ENCODE measurements at places on chromosomes 1 and 21. TPM values are rescaled to one million over a fixed set of nuclear protein-coding genes. Genes with fewer than 3 reads are reported as not detected.

CR1 gene
- total RNA-seq, result 4.0 TPM

KCND3 gene
- 18.3 TPM for total RNA-seq

SYNC gene
- 14.5 TPM for total RNA-seq

CCDC30 gene
- total RNA-seq, result 2.3 TPM

FMO3 gene
- total RNA-seq, result 1.7 TPM

DIRAS3 gene
- 1.4 TPM for total RNA-seq

ADORA1 gene
- total RNA-seq, result 27.9 TPM

SPATA21 gene
- not detected for total RNA-seq

CIART gene
- 14.1 TPM for total RNA-seq

TLR5 gene
- 3.5 TPM for total RNA-seq

GRCh38 chr1:118563981-118564951, 379.2 kb upstream of the SPAG17 start:
- no peak for DNase-seq

- no peak for DNase-seq
Observed at GRCh38 chr1:23344987-23345472, 946 bp upstream of the HNRNPR start.

DNA sequence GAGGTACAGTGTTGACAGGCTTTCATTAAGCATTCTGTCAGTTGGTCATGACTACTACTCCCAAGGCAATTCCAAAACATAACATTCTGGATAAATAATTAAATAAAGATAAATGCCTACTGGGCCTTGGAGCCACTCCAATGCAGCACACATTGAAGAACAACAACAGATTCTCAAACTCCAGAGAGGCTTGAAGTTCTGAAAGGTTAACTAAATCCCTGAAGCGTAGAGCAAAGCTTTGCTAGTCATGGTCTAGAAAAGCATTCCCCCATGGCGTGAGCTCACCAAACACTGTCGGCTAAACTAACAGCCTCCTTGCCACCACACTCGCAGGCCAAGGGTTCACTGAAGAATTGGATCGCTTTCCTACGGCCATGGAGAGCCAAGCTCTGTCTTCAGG, 268.0 kb downstream of the ATG4C start:
- no peak for DNase-seq

DNA sequence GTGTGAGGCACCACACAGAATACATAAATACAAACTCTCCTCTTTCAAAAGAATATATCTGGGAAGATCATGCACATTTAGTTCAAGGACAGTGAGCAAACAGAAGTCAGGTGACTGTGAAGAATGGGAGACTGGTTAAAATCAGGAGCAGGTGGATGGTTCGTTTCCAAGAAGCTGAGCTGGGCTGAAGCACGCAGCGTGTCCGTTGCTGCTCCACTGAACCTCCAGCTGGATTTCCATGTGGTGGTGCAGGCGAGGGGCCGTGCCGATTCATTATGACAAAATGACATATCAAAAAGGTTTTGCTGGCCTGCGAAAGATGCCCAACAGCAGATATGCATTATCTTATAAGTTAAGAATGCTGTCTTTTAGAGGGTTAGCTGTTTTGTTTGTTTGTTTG, 66.0 kb downstream of the OLIG1 start:
- DNase-seq, result no peak

GRCh38 chr1:211035821-211036380, 98.0 kb downstream of the KCNH1 start:
- DNase-seq, result no peak

DNA sequence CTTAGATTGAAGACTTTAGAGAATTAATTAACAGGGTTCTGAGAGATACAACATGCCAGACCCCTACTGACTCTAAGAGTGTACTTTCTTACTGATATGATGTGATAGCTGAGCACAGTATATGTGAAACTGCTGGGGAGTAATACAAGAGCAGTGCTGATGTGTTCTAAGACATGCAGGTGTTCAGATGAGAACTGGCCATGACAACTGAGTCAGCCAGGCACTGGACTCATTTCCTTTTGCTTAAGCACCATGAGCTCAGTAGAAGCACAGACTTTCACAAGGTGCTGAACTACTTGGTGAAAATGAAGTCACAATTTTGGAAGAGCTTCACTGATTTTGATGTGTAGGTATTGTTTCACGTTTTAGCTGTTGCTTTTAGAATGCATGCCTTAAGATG, 15.9 kb upstream of the POGZ start:
- DNase-seq, result no peak

GRCh38 chr1:211133393-211133835, 534 bp downstream of the KCNH1 start:
- DNase-seq, result peak; percentile 18

GRCh38 chr1:164671966-164672571, 113.1 kb downstream of the PBX1 start:
- DNase-seq, result no peak

DNA sequence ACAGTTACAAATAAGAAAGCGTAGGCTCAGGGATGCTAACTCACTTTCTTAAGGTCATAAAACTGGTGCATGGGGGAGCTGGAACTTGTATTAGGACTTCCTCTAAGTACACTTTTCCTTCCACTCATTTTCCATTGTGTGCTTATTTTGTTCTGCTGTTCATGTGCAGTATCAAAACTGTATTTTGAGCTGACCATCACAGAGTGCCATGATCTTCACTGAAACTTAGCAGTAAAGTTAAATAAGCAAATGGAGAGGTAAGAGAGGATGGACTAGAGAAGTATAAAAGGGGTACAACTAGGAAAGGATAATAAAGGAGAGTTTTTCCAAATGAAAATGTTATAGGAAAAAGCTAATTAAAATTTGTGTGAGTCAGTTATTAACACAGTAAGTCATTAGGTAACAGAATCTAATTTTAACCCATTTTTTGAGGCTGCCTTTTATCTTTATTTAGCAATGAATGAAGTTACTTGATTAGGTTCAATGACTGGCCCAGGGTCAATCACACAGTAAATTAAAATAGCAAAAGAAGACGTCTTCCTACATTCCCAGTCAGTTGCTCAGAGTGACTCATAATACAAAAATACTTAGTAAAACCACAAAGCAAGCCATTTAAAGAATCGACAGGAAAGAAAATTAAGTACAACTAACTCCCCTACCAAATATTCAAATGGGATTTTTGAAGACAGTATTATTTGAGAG, 165.8 kb upstream of the C1orf105 start:
- DNase-seq, result no peak

DNA sequence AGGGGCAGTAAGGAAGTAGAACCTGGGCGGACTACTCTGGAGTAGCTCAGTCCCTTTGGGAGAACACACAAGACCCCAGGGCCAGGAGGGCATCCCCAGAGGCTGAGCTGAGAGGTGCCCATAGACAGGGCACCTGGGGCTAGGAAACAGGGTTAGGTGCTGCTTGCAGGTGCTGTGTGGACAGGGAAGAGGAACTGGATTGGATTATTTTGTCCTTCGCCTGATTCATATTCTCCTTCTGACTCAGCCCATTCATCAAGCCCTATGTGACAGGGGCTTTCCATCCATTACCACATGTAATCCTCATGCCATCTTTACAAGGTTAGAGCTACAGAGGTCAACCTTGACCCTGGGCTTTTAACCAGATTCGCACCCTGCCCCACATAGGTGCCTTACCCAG, 183.9 kb downstream of the C1orf94 start:
- no peak for DNase-seq

DNA sequence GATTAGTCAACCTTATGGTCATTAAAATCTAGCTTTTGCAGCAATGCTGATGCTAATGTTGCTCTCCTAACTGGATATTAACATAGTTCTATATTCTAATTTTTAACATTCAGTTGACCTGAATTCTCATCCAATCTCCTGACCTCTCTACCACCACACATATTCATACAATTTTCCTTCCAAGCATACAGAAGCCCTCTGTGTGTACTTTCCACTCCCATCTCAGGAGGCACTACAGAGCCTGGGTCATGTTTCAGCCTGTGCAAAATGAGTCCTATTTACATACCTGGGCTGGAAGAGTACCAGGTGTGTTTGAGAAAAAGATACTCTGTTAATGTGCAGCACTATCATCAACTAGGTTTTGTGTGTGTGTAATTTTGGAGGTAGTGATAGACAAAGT, 486.3 kb downstream of the NEGR1 start:
- no peak for DNase-seq

DNA sequence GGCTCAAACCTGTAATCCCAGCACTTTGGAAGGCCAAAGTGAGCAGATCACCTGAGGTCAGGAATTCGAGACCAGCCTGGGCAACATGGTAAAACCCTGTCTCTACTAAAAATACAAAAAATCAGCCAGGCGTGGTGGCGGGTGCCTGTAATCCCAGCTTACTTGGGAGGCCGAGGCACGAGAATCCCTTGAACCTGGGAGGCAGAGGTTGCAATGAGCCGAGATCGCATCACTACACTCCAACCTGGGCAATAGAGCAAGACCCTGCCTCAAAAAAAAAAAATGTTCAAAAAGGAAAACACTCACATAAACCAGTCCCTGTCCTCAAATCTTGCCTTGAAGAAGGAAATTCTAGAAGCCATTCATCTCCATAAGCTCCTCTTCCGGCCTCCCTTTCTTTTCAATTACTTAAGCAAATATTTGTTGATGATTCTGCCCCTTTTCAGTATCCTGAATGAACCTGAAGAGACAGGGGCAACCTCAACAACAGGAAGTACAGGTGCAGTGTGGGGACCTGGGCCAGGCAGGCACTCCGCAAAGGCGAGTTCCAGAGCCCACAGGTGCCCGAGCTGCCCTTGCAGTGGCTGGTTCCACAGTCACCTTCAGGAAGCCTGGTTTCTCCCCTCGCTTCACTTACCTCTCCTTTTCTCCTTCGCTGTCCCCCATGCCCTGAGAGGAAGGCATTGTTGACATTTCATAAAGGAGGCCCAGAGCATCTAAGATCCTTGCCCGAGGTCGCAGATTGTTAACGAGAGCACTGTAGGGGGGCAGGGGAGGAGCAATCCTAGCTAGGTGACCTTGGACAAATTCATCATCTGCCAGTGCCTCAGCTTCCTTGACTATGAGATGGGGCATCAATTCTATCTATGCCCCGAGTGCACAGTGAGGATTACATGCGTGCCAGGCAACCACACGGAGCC, 8.9 kb upstream of the LEFTY1 start:
- no peak for DNase-seq

DNA sequence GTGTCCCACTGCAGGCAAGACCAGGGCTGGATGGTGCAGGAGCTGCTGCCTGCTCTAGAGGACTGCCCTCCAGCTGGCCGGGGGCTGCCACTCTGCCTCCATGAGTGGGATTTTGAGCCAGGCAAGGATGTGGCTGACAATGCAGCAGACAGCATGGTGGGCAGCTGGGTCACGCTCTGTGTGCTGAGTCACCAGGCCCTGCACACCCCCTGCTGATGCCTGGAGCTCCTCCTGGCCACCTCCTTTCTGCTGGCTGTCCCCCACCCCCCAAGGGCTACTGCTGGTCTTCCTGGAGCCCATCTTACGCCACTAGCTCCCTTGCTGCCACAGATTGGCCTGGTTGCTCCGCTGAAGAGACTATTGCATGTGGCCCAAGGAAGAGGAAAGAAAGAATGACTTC, 3.9 kb upstream of the ZSCAN20 start:
- DNase-seq, result no peak

- no peak for DNase-seq
Observed at GRCh38 chr21:37381883-37382585, 15.5 kb downstream of the DYRK1A start.

DNA sequence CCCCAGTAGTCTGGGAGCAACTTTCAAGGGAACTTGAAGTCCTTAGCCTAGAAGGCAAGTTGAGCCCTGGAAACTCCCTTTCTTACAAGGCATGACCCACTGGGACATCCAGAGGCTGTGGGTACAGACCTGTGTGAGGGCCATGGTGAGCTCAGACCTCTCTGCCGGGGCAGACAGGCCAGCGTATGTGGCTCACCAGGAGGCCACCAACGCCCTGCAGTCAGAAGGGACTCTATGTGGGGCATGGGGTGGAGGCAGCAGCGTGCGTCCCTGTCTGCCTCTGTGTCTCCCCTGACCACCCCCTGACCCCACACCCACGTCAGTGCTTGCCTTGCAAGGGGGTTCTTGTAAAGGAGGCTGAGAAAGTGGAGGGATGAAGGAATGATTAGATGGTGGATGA, 10.8 kb downstream of the COQ8A start:
- no peak for DNase-seq

- DNase-seq, result no peak
Observed at GRCh38 chr1:30335389-30335996, 387.9 kb downstream of the MATN1 start.

- DNase-seq, result no peak
Observed at GRCh38 chr21:44718093-44718492, 6.7 kb upstream of the TSPEAR start.

GRCh38 chr1:228108742-228109072, 392 bp downstream of the MRPL55 start:
- DNase-seq, result no peak

GRCh38 chr1:218823291-218823900, 350.3 kb upstream of the LYPLAL1 start:
- DNase-seq, result no peak

- no peak for DNase-seq
Observed at GRCh38 chr1:26351590-26352337, 2.2 kb downstream of the CRYBG2 start.

GRCh38 chr1:44810101-44810761, 1.9 kb downstream of the BTBD19 start:
- peak; percentile 69 for DNase-seq

- DNase-seq, result no peak
Observed at GRCh38 chr1:46800742-46801141, 1.9 kb downstream of the CYP4B1 start.

DNA sequence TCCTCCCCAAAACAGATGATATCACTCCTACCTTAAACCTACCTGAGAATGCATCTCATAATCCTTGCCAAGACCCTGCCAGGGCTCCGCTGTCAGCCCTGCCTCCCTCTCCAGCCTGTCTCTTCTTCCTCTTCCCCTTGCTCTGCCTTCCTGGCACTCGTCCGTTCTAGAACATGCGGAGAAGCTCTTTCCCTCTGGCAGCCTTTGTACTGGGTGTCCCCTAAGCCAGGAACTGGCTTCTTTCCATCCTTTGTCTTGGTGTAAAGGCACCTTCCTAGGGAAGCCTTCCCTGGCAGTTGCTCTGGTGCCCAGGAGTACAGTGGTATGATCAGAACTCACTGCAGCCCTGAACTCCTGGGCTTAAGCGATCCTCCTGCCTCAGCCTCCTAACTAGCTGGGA, 36.1 kb downstream of the CTNNBIP1 start:
- no peak for DNase-seq

- DNase-seq, result no peak
Observed at GRCh38 chr1:11527541-11528452, 48.8 kb downstream of the DISP3 start.

DNA sequence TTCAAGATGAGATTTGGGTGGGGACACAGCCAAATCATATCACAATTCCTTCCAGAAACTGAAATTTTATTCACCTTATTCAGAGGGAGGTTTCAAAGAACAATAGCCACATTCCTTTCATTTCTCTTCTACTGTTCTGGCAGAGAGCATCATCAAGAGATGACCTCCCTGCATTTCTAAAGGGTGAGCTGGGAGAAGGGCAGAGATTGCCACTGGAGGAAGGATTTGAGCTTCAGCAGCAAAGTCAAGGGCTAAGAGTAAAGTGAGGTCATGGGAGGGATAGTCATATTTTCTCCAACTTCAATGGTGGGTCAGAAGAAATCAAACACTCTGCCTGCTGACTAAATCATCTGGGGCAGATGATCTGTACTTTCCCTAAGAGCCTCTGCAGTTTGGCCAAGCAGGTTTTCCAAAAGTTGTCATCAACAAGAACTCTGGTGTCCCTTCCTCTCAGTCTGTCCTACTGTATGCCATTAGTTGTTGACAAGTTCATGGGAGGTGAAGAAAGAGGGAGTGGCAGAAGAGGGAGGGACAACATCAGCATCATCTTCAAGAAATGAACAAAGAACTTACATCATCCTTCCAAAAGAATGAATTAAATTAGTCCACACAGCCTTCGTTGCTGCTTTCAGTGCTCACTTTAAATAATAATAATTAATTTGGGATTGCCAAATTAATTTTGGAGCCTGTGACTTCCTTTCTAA, 298.3 kb downstream of the ASTN1 start:
- no peak for DNase-seq
